ENCODE measurements at places on chromosomes 13 and 19.
A peak's percentile ranks its signal among the peaks of the same experiment; 100 is the strongest.

DNA sequence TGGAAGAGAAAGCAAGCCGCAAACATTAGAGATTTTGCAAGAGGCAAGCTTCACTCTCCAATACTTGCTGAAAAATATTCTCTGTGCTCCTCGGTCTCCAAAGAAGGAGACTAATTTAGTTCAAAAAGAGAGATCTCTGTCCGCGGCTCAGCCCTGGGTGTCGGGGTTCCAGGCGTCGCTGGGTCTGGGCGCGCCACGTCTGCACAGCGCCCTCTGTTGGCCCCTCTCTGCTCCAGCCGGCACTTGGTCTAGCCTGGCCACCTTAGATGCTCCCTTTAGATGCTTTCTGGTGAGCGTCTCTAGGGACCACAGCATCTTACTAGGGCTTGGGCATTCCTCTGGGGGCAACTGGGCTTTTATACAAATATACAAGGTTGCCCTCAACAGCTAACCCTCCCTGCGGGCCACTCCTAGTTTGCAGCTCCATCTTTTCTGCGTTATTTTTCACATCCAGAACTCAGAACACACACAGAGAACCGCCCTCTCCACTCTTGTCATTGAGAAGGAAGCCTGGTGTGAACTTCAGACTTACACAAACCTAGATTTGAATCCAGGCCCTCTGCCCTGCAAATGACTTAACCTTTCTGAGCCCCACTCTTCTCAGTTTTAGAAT is 78.3 kb downstream of the CYSLTR2 start:
- peak; percentile 31 for DNase-seq

DNA sequence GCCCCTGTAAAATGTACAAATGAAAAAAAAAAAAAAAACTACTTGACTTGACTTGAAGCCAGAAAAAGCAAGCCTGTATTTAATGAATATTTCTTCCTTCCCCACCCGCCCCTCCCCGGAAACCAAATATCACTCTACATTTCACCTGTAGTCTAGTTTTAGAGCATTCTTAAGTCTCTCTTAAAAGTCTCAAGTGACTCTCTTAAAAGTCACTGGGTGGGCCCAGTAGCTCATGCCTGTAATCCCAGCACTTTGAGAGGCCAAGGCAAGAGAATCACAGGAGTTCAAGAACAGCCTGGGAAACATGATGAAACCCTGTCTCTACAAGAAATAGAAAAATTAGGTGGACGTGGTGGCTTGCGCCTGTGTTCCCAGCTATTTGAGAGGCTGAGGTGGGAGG is 72.0 kb downstream of the TSC22D1 start:
- DNase-seq: no peak

DNA sequence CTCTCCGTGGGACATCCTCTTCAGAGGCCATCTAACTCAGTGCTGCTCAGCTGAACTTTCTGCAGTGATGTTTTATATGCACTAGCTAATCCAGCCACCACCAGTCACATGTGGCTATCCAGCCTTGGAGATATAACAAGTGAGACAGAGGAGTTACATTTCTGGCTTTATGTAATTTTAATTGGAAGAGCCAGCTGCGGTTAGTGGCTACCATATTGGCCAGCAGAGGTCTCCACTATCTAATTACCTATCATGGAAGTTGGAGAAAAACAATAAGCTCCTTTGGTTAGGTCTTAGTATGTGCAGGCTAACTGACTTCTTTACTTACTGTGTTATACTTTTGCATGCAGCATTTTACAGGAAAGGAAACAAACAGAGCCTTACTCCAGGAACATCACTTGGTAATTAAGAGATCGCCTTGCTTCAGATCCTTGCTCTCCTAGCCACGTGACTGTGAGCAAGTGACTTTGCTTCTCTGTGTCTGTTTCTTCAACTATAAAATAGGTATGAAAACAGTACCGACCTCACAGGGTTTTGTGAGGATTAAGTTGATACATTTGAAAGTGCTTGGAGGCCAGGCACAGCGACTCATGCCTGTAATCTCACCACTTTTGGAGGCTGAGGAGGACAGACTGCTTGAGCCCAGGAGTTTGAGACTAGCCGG is 1.6 kb upstream of the KLK10 start:
- no peak for DNase-seq

- DNase-seq: no peak
Observed at GRCh38 chr13:74114641-74115040, 19.6 kb downstream of the KLF12 start.

- no peak for DNase-seq
Observed at GRCh38 chr13:36414461-36414860, 17.8 kb upstream of the CCNA1 start.

GRCh38 chr13:110983241-110983640 is 68.4 kb upstream of the ANKRD10 start:
- DNase-seq: no peak

GRCh38 chr13:95226932-95227695 is 74.1 kb downstream of the ABCC4 start:
- no peak for DNase-seq

- DNase-seq: no peak
Observed at GRCh38 chr19:29503785-29504184, 22.0 kb upstream of the VSTM2B start.

DNA sequence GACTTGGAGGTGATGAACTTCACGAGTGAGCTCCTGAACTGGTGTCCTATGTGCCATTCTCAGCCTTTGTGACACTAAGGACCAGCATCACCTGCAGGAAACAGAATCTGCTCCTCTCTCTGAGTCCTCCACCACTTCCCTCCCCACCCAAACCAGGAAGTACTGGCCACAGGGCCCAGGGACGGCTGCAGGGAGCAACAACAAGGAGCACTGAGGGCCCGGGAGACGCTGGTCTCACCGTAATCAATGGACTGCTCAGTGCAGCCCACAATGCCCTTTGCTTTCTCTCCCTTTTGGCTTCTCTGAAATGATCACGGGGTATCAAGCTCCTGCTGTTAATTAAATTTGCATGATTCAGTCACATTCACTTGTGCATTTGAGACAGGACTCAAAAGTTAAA is 18.6 kb downstream of the PEPD start:
- no peak for DNase-seq
